ENCODE measurements at places on chromosomes 4 and X.

- DNase-seq = no peak
Observed at GRCh38 chr4:158535130-158535614, 13.5 kb downstream of the RXFP1 start.

- DNase-seq = no peak
Observed at GRCh38 chrX:128800138-128800537, 723.2 kb downstream of the SMARCA1 start.

GRCh38 chr4:25703731-25704388, 48.2 kb downstream of the SLC34A2 start:
- no peak for DNase-seq

GRCh38 chrX:111811831-111812230, 64.2 kb upstream of the TRPC5OS start:
- no peak for DNase-seq

All from stimulated activated CD4-positive, alpha-beta T cell treated with anti-CD3 and anti-CD28 coated beads, Interleukin-1b, Interleukin-23, amount 100 ng/mL, for 24 hours (primary cell).